Occipital lobe (tissue), 3 donors: ENCODE measurements at places on chromosomes 6 and 20.

DNA sequence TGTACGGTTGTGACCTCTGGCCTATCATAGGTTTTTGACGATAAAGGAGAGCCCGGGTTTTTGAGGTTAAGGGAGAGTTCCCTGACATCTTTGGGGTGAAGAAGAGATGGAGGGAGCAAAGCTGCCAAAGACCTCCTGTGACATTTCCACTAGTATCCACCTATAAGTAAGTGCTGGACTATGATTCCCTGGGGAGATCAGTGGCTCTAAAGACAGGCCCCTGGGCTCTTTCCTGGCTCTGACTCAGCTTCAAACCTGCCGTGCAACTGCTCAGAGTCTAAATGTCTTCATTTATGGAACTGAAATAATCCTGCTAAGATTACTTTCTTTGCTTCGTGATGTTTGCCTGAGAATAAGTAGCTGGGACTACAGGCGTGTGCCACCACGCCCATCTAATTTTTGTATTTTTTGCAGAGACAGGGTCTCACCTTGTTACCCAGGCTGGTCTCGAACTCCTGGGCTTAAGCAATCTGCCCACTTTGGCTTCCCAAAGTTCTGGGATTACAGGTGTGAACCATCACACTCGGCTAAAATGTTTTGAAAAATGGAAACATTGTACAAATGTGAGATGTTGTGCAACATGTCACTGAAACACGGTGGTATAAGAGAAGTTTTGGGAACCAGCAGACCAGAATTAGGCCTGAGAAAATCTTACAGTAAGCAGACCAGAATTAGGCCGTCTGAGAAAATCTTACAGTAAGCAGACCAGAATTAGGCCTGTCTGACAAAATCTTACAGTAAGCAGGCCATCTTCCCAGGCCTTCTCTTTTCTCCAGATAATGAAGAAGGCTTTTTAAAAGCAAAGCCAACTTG, 1.1 kb upstream of the PAQR8 start:
- no peak for DNase-seq

DNA sequence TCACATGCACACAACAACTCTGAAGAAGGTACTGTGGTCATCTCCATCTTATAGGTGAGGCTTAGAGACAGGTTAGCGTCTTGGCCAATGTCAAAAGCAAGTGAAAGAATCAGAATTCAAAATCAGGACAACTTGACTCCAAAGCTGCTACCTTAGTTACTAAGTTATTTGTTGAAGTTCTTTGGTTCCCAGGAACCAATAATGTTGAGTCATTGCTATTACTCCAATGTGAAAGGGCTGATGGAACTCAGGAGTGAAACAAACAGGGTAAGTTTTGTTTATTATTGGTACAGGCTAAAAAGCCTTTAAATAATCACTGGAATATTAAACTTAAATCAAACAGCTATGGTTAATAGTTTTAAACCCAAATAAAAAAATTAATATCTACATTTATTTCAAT, 111.1 kb downstream of the PDSS2 start:
- DNase-seq = no peak

GRCh38 chr20:58876437-58876836, 23.9 kb downstream of the GNAS start:
- no peak for DNase-seq

DNA sequence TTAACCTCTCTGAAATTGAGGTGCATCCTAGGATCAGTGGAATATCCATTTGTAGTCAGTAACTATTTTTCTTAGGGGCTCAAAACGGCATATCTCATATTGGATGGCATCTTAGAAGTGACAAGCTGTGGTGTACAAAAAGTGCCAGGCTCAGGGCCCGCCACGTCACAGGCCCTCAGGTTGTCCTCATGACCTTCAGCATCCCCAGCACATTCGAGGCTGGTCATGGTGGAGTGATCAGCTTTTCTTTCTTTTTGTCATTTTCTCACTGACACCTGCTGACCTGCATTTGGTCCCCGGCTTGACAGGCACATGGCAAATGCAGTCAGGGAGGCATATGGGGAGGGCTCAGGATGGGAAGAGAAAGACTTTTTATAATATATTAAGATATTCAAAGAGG, 7.1 kb upstream of the E2F1 start:
- DNase-seq = no peak

DNA sequence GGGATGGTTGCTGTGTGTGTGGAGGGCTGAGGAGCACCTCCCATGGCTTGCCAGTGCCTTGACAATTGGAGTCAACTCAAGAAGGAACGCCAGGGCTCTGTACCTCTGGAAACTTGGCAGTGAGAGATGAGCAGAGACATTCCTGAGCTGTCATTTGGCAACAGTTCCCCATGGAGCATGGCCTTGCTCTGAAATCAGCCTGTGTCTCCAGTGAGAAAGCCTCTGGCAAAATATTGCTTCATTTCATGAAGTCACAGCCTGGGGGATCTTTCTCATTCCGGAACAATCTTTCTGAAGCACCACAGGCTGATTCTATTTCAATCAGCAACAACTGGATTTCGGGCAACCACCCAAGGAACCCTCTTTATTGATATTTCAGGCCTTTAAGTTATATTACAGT, 52.2 kb upstream of the FNDC1 start:
- no peak for DNase-seq

- no peak for DNase-seq
These were observed 126.4 kb downstream of the LCA5 start for GRCh38 chr6:79410806-79411205.

- no peak for DNase-seq
These were observed 15.8 kb downstream of the COX4I2 start for GRCh38 chr20:31653561-31653960.

DNA sequence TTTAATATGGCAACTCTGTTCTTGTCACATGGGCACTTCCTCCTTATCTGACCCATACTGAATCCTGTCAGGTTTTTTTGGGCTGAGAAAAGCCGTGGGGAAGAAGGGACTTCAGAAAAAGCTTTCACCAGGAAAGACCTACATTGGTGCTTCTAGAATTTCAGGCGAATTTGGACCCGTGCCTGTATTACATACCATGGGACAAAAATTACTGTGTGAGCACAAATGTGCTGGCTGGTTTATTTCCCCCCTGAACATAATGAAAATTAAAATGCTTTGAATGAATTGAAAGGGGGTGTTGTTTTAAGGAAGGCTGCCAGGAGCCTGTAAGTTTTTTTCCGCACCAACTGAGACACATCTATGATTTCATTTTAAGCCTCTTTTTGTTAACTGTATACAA, 29.6 kb downstream of the CAP2 start:
- DNase-seq = no peak

- no peak for DNase-seq
These were observed 29.9 kb upstream of the MTHFD1L start for GRCh38 chr6:150835620-150836019.

- DNase-seq = no peak
These were observed 228.8 kb upstream of the FAM83B start for GRCh38 chr6:54617730-54618129.

GRCh38 chr6:12311106-12311505, 20.9 kb downstream of the EDN1 start:
- DNase-seq = no peak

GRCh38 chr20:62938105-62938888, at the start of gene GID8:
Gene GID8, plus strand, starts transcription at chr20:62938147. Its CDS starts 3,356 bp downstream, at chr20:62941503.
- no peak for DNase-seq

- no peak for DNase-seq
These were observed 29.4 kb downstream of the DUSP22 start for GRCh38 chr6:321536-322258.

GRCh38 chr6:138724015-138724414, 49.6 kb upstream of the CCDC28A start:
- no peak for DNase-seq

GRCh38 chr20:60403105-60403741, 445.0 kb downstream of the CDH26 start:
- no peak for DNase-seq

DNA sequence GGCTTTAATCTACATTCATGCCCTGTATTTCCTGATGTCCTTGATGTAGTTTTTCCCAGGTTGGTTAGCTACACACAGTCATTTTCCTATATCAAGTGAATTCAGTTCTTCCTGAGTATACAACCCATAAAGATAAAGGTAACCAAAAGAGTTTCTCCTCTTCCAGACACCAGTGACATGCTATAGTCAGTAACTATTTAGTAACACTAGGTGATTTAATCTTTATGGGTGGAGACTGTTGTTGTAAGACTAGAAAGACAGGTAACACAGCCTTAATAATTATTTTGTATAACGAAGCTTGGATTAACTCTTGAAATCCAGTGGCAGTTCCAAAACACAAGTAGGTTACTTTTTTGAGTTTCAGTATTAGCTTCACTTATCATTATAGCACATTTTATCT, 17.6 kb downstream of the MCUR1 start:
- DNase-seq = no peak

GRCh38 chr6:2753743-2754142, 3.0 kb upstream of the MYLK4 start:
- DNase-seq = no peak

GRCh38 chr20:7094438-7094997, 327.0 kb downstream of the BMP2 start:
- no peak for DNase-seq

GRCh38 chr6:137715589-137716045, 151.4 kb upstream of the TNFAIP3 start:
- DNase-seq = no peak

GRCh38 chr20:38927902-38928578, 1.8 kb downstream of the FAM83D start:
- DNase-seq = no peak

- no peak for DNase-seq
These were observed 43.7 kb downstream of the DAAM2 start for GRCh38 chr6:39835821-39836295.

- no peak for DNase-seq
These were observed 42.8 kb downstream of the MYO6 start for GRCh38 chr6:75791881-75792280.

DNA sequence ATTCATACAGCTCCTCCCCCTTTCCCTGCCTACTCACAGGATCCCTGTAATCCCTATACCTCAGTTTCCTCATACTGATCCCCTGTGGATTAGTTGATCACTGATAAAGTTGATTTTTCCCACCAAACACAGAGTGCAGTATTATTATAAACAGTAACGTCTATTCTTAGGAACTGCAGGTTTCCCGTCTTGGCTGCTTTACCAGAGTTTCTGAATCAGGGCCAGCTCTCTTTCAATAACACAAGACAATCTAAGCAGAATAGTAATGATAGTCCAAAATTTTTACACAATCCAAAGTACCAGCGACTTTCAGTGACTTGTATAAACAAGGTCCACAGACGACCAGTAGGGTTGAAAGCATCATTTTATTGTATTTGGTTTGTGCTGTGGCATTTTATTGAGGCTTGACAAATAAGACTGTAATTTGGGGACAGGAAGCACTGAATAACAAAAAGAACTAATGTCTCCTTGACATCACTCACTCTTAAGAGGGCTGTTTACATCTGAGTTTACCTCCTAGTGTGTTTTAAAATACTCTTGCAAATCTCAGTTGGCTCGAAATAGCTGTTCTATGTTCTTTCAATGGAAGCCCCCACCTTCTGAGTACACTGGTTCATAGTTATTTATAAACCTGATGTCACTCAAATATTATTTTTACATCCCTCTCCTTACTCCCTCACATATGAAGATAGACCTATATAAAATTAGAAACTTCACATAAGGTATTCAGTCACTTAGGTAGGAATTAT, 6.1 kb upstream of the JARID2 start:
- DNase-seq = no peak

DNA sequence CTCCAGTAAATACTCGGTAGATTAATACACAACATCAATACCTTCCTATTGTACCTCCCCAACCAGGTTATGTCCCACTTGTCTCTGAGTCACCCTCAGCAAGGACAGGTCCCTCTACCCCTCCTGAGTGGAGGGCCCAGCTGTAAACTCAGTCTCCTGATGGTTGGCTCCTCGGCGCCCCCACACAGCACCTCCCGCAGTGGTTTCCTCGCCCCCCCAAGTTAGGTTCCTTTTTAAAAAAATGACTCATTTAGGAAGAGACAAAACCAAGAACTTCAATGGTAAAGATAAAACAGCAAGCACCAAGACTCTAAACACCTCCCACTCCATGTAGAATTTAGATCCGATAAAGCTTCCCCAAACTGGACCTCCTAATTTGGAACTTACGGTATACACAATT, 83.5 kb downstream of the TRERF1 start:
- no peak for DNase-seq

DNA sequence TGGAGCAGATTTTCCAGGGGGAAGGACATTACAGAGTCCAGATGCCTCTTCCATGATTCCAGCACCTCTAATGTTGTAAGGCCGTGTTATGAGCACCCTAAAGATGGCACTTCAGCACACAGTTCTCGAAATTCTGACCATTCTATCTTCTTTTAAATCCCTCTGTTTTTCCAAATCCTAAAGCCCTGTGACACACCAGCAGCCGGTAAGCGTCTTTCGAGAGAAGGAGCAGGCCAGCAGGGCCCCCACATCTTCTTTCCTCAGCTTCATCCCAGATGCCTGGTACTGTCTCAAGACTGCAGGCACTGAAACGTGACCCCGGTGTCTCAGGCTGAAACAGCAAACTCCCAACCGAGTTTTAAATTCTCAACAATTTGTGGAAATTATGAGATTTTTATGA, 211.6 kb upstream of the FOXQ1 start:
- no peak for DNase-seq

DNA sequence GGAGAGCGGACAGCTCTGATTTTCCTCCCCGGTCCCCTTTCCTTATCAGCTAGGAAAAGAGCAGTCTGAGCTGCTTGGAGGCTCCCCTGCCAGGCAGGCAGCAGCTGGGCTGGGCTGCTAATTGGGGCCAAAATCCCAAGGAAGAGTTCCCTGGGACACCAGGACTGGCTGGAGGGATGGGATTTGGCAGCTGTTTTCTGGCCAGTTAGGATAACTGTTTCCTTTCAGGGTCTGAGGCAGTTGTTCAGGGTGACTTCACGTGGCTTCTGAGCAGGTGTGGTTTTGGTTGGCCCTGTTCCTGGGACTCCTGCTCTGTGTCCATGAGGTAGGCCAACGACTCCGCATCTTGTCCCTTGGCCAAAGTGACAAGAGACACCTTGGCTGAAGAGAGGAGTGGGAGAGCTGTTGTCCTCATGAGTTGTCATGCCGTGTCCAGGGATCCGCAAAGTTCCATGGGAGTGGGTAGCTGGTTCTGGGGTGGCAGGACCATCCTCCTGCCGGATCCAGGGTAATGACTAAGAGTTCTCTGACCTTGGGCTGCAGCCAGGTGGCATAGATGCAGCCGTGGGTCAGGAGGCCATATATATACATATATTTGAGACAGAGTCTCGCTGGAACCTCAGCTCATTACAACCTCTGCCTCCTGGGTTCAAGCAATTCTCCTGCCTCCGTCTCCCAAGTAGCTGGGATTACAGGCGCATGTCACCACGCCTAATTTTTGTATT, 21.2 kb downstream of the MRPS18A start:
- DNase-seq = no peak
